ENCODE measurements at places on chromosomes 3 and 15.

- no peak for DNase-seq
Observed at GRCh38 chr15:60278879-60279278, 118.9 kb downstream of the ANXA2 start.

DNA sequence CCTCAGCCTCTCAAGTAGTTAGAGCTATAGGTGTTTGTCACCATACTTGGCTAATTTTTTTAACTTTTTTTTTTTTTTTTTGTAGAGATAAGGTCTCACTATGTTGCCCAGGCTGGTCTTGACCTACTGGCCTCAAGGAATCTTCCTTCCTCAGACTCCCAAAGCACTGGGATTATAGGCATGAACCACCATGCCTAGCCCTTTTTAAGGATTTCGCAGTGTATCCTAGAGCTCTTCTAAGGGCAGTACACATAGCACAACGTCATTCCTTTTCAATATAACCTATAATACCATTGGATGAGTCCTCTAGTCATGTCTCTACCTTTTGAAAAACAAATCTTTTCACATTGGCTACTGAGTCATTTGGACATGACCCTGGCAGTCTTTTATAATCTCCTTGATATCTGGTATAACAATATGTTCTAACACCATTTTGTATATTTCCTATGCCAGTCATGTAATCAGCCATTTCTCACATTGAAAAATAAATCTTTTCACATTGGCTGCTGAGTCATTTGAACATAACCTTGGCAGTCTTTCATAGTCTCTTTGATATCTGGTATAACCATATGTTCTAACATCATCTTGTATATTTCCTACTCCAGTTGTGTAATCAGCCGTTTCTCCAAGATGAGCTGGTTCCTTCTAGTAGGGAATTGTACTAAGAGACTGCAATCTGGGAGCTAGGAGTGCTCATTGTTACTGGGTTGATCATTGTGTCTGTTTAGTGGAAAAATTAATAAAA, 944.7 kb downstream of the MCTP2 start:
- DNase-seq = no peak

GRCh38 chr3:13018043-13018451, 55.2 kb downstream of the IQSEC1 start:
- DNase-seq = no peak

DNA sequence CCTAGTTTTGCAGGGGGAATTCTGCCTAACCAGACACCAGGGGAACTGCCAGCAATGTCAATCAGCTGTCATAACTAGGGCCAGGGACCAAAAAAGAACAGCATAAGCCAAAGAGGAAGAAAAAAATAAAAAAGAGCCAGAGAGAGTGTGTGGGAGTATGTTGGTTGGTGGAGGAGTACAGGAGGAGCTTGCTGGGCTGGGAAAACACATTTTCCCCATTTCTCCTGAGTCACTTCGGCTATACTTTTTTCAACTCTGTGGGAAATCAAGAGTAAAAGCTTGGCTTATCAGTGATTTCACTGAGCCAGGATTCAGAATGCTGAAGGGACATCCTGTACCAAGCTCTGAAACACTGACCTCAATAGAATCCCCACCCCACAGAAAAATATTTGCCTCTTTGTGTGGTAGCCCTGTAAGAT, 144.7 kb upstream of the DPH6 start:
- no peak for DNase-seq

- no peak for DNase-seq
Observed at GRCh38 chr3:152300029-152300731, 31.5 kb downstream of the MBNL1 start.

DNA sequence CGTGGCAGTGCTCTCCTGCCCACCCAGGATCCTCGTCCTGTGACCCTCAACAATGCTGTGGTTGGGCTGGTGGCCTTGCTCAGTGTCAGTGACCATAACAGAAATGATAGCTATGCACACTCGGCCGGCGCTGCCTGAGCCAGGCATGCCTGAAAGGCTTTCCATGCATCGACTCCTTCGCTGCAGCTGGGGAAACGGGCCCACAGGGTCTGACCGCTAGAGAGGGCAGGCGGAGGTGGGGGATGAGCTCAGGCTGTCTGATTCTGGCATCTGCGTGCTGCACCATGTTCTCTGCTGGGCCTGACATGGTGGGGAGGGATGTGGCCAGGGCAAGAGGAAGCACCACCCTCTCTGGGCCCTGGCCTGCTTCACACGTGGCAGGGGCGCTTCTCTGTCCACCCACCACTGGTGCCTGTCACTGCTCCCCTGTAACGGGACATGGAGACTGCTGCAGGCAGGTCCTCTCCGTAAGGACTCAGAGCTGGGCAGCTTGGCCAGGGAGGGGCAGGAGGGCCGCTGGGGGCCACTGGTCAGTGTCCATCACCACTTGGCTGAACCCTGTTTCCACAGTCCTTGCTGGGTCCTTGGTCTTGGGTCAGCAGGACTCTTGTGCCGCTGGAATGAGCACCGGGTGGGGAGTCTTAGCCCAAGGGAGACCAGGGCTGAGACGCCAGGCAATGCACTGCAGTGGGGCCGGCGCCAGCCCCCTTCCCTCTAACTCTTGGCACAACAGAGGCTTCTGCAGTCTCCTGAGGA, 64.1 kb upstream of the RPL32 start:
- DNase-seq = no peak

GRCh38 chr3:192887701-192888100, 30.0 kb downstream of the MB21D2 start:
- no peak for DNase-seq

- no peak for DNase-seq
Observed at GRCh38 chr3:20186600-20187004, 596 bp upstream of the SGO1 start.

DNA sequence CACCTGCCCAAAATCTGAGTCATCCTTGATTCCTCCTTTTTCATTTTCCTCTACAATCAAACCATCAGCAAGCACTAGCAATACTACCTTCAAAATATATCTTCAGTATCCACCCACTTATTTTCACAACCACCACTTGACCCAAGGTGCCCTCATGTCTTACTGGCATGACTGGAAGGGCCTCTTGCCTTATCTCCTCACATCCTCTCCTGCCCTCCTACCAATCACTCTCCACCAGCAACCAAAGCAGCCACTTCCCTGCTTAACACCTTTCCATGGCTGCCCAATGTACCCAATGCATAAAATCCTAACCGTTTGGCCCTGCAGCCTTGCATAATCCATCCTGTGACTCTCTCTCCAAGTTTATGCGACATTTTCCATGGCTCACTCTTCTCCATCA, 76.0 kb downstream of the MTHFS start:
- DNase-seq = no peak

- no peak for DNase-seq
Observed at GRCh38 chr15:44516436-44516835, 20.5 kb upstream of the EIF3J start.

All from NCI-H1436 treated with DMSO at 0.1 percent for 48 hours (cell line).